Stimulated activated CD4-positive, alpha-beta T cell treated with anti-CD3 and anti-CD28 coated beads, Interleukin-1b, Interleukin-23, amount 100 ng/mL, for 48 hours (primary cell): ENCODE measurements at places on chromosomes 6 and 20.

GRCh38 chr6:118719351-118720124, 68.1 kb upstream of the CEP85L start:
- DNase-seq = peak; percentile 51

DNA sequence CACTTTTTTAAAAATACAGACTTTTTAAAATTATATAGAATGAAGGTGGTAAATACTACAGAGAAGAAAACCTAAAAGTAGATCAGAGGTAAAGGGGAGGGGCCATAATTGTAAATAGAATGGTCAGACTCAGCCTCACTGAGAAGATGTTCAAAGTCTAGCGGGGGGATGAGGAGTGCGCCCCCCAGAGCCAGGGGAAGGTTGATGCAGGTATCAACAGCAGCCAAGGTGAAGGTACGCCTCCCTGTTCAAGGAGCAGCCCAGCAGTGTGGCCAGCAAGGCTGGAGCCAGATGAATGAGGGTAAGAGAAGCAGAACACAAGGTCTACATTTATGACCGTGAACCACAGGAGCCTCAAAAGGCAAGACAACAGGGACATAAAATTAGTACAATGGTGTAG, 204.1 kb downstream of the PTPRT start:
- DNase-seq = no peak

- no peak for DNase-seq
These were observed 166.6 kb upstream of the MARCKS start for GRCh38 chr6:113690281-113691259.

DNA sequence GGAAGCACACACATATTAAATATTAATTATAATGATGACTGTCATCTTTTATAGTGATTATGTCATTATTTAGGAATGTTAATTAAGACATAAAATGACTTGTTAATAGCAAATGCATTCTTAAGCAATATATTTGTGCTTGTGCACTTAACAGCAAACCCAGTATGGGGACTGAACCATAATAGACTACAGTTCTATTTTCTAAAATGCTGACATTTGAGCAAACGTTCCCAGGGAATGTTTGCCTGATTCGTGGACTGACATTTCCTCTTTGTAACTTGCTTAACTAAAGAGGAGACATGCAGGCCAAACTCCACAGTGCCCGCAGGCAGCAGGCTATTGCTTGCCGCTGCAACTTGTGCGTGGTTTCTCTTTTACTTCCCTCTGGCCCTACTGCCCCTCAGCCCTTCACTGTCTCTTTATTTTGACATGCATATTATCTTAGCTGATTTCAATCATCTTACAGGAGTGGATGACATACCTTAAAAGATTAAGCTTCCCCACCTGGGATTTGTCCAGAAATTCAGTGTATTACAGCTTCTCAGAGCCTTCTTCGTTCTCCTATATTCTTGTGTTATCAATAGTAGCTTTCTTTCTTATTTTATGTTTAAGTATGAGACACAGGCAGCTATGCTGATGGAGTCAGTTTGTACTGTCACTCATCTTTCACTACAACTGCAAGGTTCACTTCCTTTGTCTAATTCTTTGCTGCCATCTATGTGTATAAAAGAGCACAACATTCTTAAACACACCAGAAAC, 141.5 kb downstream of the GMDS start:
- no peak for DNase-seq

DNA sequence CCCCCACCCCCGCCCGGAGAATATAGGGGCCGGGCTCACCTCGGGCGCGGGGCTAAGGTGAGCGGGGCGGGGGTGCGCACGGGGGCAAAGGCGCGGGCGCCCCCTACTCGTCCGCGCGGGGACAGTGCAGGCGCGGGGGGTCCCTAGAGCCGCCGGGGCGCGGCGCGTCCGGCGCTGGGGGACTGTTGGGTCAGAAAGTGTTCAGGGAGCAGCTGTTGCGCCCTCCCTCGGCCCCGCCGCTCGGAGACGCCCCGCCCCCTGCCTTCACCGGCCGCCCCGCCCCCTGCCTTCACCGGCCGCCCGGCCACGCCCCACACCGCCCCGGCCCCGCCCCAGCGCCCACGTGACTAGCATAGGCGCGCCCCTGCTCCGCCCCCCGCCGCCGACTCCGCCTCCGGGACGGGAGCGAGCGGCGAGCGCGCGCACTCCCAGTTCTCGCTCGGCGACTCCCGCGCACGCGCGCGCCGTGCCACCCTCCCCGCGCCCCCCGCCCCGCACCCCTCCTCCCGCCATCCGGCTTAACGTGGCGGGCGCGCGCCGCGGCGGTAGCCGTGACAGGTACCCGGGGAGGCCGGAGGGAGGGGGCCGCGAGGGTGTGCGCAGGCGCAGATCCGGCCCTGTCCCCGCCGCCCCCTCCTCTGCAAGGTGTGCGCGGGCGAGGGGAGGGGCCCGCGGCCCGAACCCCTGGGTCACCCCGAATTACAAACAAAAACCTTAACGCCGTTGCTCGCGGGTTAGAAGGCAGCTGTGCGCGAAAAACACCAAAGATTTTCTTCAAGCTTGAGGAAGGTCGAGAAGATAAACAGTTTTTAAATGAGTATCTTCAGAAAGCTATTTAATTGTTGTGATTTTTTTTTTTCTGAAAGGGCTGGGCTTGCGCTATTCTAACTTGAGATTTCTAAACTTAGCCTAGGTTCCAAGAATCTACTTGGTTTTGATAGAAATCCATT, 704 bp upstream of the ZNF217 start:
- peak; percentile 96 for DNase-seq

DNA sequence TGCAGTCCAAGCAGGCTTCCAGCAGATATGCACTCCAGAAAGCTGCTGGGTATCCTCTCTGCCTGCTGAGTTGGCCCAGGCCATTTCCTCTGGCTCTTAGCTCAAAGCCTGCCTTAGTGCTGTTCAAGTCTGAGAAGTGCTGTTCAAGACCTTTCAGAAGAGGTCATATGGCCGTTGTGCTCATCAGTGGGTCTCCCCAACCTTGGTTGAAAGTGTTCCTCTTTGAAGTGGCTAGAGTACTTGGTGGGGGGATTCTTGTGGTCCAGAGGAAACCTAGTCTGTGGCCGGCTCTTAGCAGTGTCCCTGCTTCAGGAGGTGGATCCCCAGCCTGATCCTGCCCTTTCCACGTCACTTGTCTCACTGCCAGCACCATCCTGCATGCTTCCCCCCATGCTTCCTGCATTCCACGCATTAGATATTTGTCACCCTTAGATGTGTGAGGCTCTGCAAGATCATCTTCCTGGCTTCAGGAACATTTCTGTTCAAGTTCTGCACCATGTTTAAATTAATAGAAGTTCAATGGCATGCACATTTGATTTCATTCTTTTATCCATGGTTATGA, 105.0 kb downstream of the FIG4 start:
- DNase-seq = no peak

DNA sequence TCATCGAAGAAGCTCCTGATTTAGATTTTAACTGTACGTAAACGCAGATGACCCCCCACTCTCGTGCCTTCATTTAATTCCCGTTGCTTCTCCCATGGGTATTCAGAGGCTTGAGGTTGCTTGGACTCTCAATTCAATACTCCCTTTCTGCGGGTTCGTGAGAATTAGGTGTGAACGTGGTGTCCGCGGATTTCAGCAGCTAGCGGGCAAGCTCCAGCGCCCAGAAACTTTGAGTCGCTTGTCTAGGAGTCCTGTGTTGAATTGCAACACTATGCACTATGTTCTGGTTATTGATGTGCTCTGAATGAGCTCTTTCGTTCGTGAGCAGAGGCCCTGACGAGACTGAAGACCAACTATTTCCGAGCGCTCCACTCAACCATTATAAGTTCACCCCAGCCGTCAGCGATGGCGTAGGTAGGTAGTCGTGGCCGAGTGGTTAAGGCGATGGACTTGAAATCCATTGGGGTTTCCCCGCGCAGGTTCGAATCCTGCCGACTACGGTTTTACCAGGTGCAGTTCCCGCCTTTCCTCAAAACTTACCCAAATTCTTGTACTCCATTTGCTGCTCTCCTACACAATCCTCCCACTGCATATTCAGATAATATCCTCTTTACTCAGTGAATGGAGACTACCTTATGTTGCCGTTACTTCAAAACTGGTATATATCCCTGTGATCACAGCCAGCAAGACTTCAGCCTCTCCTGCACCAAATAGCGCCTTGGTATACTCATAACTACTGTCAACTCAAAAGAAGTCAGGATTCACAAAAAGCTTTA, 72.6 kb upstream of the ZNF184 start:
- DNase-seq = peak; percentile 76

GRCh38 chr6:151263967-151264366, 24.2 kb downstream of the AKAP12 start:
- no peak for DNase-seq
